NCI-H510A treated with DMSO at 0.1 percent for 48 hours (cell line): ENCODE measurements at places on chromosomes 7 and 10.

DNA sequence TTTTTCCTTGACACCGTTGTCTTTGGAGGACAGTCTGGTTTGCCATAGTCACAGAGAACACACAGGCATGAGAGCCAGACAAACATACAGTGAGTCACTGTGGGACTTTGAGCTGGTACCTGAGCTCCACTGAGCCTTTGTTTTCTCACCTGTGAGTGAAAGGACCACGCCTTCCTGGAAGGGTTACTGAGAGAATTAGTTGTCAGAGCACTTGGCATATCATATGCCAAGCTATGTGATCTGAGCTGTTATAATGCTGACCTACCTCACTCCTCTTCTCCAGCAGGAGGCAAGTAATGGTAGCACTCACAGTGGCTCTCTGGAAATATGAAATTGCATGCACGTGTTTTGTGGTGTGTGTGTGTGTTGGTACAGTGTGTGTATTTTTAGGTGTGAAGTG lies 59.7 kb downstream of the CXCL12 start:
- no peak for DNase-seq

- DNase-seq = no peak
Observed at GRCh38 chr7:2493205-2494164, 17.3 kb upstream of the GRIFIN start.

GRCh38 chr7:106770191-106770590 lies 94.9 kb upstream of the PIK3CG start:
- DNase-seq = no peak

DNA sequence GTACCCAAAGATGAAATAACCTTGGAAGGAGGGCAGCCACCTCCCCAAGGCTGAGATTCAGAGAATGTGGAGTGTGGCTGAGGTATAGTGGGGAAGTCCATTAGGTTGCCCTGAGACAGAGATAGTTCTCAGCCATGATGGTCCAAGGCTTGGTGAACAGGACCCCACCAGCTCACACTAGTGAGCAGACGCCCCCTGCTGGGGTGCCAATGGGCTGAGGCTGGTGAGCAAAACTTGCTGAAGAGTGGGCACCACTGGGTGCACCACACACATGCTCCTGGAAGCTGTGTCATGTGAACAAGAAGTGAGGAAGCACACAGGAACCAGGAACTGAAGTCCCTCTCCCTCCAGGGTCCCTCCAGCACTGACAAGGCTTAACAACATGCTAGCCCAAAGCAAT lies 8.9 kb downstream of the FBXL13 start:
- no peak for DNase-seq

DNA sequence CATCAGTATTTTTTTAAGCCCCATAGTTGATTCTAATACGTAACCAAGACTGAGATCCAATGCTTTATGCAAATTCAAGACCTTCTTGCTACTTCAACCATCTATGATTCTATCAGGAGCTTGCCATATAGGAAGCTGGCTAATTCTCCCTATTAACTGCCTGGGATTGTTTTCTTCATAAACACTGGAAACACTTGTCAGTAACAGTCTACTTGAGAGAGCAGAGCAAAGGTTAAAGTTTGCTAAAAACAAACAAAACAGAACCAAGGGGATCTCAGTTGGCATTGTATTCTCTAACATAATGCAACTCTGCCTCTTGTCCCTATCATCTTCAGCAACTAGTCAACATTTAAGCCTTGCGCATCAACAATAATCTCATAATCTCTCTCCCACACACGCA lies 21.0 kb upstream of the PTPN12 start:
- DNase-seq = no peak

DNA sequence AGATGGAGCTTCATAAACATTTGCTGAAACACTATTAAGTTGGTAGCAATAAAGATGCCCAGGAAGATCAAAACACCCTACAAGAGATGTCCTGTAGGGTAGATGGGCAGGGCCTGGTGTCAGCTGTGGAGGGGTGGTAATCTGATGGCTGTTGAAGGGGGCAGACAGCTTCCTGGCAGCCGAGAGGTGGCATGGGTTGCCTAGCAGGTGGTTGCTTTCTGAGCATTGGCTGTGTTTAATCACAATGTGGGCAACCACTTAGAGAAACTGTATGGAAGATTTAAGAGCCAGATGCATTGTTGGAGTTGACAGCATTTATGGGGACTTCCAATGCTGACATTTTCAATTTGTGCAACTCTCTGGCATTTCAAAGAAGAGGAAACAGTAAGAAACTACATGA lies 79.9 kb upstream of the SLC26A5 start:
- DNase-seq = no peak

DNA sequence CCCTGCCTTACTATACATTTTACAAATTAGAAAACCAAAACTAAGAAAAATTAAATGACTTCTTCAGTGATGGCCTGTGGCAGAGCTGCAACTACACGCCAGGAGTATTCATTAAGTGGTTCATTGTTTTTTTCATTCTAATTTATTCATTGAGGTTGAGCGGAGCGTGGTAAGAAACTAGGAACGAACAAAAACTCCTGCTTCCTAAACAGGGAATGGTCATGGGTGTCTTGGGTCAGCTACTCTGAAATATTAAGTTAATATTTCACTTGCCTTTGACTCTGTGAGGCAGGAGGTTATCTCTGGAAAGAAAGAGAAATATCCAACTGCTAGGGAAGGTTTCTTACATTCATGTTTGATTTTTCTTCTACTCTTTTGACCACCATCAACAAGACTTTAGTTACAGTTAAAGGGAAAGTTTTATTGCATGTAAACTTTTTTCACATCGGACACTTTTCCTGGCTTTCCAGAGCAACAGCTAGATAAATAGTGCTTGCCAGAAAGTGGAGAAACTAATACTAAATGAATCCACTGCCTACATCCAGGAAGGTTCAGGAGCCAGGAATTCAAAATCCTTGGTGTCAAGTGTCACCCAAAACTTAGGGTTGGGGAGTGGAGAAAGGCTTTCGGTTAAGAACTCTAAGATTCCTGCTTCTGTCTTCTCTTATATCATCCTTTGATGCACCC lies 896 bp upstream of the GNG11 start:
- DNase-seq = no peak

DNA sequence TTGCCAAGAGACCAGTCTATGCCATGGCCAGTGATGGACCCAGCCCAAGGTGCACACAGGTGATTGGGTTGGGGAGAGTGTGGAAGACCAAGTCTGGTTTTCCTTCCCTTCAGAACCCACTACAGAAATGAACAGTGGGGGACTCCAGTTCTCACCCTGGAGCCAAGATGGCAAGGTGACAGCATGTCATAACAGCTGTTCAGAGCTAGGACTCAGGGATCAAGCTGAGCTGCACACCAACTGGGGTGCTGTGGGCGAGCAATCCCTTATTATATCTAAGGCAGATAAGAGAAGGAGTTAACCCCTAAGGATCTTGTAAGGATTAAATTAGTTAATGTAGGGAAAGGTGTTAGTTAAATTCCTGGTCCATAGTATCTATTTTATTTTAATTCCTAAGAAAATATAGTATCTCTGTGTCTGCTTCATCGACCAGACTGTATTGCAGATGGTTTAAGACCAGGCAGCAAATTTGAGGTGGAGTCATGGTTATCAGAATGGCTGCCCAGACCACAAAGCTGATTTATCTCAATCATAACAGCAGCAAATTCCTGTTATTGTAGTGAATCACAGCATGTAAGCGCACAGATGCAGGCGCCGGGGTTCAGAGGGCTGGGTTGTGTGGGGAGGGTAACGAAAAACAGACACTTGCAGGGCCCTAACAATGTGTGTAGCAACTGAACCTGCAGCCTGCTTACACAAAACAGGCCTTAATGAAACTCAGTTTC lies 208.7 kb upstream of the ZNF32 start:
- no peak for DNase-seq

GRCh38 chr10:27330074-27330473 lies 89.5 kb upstream of the ACBD5 start:
- DNase-seq = no peak

DNA sequence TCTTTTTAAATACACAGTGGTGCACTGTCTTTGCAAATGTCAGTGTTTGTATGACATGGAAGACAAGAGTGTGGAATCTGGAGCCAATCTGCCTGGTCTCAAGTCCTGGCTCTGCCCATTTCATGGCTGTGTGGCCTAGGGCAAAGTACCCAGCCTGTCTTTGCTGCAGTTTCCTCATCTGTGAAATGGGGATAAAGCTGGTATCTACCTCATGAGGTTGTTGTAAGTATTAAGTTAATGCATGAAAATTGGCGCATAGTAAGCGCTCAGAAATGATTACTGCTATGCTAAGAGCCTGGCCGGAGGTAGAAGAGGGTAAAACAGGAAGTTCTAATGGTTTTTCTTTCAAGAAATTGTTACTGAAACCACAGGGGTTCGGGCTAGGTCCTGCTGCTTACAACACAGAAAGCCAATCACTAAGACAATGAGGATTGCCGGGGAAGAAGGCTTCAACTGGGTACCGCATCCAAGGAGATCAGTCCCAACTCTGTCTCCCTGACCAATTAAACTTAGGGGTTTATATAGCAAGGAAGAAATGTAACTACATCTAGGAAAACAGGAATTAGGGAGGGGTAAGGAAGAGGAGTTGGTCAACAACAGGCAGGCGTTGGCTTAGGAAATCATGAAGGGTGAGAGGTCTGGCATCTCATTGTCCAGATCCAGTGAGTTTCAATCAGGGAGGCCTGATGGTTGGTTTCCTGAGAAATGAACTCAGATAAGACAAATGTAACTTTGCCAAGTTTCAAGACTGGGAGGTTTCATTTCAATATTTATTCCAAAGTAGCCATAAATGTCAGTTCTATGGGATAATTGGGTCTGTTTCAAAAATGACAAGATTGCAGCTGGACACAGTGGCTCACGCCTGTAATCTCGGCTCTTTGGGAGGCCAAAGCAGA lies 57.0 kb downstream of the CHST3 start:
- no peak for DNase-seq

DNA sequence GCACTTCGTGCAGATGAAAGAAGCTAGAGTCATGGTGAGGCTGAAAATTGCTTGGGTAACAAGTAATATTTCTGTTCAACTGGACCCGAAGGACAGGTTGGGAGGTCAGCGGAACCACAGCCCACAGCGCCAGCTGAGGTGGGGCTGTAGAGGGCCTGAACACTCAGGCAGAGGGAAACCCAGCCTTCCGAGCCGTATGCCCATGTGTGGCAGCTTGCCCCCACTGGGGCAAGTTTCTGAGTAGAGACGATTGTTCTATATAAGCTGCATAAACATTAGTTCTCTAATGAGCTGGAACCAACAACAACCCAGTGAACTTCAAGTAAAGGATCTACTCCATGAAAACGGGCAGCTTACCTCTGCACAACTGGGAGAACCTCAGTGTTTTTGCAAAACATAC lies 58.4 kb upstream of the TNS3 start:
- DNase-seq = no peak

- no peak for DNase-seq
Observed at GRCh38 chr7:99369767-99370391, 4.7 kb upstream of the ARPC1B start.

DNA sequence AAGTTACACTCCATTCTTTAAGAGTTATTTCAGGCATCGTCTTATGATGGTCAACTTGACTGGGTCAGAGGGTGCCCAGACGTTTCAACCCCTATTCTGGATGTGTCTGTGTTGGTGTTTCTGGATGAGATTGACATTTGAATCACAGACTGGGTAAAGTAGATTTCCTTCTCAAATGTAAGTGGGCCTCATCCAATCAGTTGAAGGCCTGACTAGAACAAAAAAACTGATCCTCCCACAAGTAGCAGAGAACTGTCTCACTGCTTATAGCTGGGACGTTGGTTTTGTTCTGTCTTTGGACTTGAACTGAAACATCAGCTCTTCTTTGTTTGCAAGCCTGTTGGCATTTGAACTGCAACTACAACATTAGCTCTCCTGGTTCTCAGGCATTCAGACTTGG lies 76.3 kb upstream of the LYZL1 start:
- DNase-seq = no peak

GRCh38 chr10:95196046-95196445 lies 2.0 kb downstream of the ACSM6 start:
- no peak for DNase-seq

DNA sequence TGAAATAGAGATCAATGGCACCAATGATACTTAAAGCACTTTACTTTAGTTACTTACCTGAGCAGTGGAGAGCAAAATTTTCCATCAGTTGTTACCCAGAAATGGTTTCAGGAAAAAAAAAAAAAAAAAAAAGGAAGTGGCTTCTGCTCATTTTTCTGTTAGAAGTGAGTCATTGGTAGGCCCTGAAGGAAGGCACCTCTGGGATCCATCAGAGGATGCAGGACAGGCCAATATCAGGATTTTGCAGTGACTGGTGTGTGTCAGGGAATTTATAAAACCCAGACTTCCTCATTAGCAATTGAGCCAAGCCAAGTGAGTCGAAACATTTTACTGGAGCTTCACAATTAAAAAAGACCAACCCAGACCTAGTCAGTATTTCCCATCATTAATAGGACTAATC lies 2.3 kb upstream of the SMIM30 start:
- no peak for DNase-seq

- peak; percentile 64 for DNase-seq
Observed at GRCh38 chr7:21028186-21028585, 241.5 kb upstream of the SP8 start.

GRCh38 chr10:110426294-110427181 lies 71.2 kb upstream of the DUSP5 start:
- DNase-seq = no peak

DNA sequence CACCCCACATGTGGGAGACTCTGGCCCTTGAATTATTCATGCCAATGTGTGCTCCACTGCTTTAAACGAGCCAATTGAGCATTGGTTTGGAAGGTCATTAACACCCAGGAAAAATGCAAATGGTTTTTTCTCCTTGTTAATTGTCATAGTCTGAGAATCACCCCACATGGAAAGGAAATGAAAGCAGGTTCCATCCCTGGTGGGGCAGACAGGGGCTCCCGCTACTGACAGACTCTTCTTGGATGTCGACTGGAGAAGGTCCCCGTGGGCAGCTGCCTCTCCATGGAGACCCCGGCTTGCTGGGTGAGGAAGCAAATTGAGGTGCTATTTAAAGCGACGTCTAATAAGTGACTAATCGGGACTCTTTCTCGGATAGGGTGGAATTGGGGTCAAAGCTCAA lies 32.0 kb upstream of the EN2 start:
- DNase-seq = no peak

- DNase-seq = no peak
Observed at GRCh38 chr7:41428381-41428780, 274.5 kb downstream of the INHBA start.

GRCh38 chr10:11141571-11142091 lies 124.0 kb downstream of the CELF2 start:
- no peak for DNase-seq

GRCh38 chr10:26952094-26952493 lies 91.3 kb upstream of the ABI1 start:
- DNase-seq = no peak
